ENCODE measurements at places on chromosomes 4 and X.

DNA sequence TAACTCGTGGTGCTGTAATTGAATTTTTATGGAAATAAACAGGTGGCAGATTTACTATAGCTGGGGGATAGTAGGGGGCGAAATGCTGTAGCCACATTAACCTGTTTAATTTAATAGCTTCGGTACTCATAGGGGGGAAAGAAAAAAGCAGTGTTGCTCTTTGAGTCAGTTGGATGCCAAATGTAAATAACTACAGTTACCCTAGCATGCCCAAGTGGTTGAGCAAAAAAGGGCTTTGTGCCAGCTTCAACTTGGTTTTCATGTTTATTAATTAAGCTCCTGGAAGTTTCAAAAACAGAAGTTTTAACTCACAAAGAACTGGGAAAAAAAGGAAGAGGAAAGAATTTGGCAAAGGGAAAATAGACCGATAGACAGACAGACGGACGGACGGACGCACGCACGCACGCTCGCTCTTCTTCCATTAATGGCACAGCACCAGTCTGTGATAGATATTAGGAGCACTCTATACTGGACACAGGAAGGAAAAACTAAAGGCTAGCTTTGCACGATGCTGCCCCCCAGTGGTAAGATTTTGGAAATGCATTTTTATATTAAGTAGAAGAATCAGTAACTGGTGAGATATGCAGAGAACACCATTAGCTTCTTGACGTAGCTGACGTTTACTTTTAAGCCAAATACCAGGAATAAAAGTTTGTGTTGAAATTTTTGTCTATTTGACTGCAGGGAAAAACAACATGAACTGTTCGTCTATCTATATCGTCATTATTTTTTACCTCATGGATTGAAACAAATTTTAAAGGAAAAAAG, 151.8 kb downstream of the SLC7A11 start:
- peak; percentile 77 for DNase-seq

- no peak for DNase-seq
Measured at GRCh38 chrX:110915111-110915510, 119.5 kb upstream of the CHRDL1 start.

DNA sequence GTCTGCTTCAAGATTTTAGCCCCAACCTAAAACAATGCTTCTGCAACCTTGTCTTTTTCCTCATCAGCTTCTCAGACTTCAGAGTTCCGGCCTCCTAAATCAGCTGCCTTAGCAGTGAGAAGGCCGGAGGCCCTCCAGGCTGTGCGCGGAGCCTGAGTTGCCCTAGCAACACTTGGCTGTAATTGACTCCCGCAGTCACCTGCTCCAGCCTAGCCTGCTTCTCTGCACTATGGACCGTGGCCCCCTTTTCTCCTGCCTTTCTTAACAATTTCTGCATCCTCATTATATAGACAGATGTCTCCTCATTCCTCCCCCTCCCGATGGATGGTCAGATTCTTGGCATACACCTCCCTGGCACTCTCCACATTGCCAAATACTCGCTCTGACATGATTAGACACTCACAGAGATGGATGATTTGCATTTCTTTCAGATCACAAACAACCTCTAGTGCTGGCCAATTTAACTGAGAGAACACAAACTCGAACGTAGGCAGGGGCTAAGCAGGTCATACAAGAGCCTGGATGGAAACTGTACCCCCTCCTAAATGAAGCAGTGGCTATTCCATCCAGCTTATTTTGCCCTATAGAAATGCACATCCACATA, 9.5 kb upstream of the HUWE1 start:
- no peak for DNase-seq

GRCh38 chr4:163493643-163494359, 689 bp upstream of the TMA16 start:
- no peak for DNase-seq

GRCh38 chr4:22416403-22416802, 99.5 kb downstream of the ADGRA3 start:
- DNase-seq, result no peak

DNA sequence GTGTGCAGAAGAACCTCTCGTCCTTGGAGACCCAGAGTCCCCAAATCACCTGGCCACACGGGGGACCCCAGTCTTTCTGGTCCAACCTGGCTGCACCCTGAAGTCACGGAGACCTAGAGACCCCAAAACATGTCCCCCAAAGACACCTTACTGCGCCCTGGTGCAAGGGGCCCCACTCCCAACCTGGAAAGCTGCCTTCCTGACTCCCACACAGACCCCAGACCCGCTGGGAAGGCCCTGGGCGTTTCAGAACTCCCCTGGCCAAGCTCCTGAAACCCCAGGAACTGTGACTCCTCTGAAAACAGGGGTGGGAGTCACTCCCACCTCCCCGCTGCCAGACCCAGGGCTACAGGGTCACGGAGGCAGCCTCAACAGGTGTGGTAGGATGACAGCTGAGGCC, 12.7 kb upstream of the SHOX start:
- no peak for DNase-seq

- DNase-seq, result peak; percentile 17
Measured at GRCh38 chr4:14168919-14169318, 541.4 kb upstream of the BOD1L1 start.

DNA sequence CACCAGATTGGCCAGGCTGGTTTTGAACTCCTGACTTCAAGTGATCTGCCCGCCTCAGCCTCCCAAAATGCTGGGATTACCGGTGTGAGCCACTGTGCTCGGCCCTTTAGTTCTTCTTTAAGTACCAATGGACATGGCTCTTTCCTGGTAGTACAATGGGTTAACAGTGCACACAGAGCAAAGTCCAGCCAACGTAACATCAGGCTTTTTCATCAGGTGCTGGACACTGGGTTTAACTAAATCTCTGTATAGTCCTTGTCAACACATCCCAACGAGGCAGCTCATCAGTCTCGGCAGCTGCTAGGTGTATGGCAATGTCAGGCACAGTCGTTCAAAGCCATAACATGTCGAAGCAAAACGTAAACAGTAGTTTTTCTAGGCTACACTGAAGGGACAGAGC, 93.8 kb downstream of the HDAC8 start:
- no peak for DNase-seq

GRCh38 chrX:120365968-120366367, 4.1 kb downstream of the ATP1B4 start:
- no peak for DNase-seq

- no peak for DNase-seq
Measured at GRCh38 chrX:56382278-56382677, 150.1 kb downstream of the KLF8 start.

GRCh38 chr4:139896091-139896604, 230.5 kb downstream of the MGST2 start:
- no peak for DNase-seq

- no peak for DNase-seq
Measured at GRCh38 chrX:129678614-129679195, 23.9 kb upstream of the APLN start.

DNA sequence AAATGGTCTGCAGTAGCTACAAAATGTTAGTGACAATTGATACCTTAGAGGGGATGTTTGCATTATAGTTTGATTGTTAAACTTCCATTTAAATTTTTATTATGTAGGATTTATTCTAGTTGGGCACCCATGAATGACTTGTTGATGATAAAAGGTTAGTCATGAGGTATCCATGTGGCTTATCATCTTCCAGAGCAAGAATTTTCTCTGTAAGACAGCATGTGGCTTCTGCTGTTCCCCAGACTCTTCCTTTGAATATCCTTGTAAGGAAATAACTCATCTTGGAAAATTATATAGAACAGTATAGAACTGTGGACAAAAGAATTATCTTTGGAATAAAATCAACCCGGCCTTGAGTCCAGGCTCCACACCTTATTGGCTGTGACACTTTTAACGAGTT, 40.1 kb upstream of the KLHL8 start:
- no peak for DNase-seq

GRCh38 chrX:115226929-115227328, 7.0 kb downstream of the LRCH2 start:
- DNase-seq, result peak; percentile 28

DNA sequence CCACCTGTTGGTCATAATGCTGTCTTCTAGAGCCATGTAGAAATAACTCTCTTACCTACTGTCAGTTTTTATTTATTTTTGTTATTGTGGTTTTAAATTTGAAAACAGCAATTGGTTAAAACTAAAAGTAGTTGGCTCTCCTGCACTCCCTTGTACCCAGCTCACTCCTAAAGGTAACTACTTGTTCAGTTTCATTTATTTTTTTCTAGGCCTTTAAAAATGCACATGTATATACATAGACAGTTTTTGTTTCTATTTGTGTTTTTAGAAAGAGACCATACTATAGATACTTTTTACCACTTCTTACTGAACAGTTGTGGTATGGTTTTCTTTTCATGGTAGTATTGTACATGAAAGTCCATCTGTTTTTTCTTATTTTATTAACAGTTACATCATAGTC, 16.8 kb downstream of the SMAD1 start:
- no peak for DNase-seq

DNA sequence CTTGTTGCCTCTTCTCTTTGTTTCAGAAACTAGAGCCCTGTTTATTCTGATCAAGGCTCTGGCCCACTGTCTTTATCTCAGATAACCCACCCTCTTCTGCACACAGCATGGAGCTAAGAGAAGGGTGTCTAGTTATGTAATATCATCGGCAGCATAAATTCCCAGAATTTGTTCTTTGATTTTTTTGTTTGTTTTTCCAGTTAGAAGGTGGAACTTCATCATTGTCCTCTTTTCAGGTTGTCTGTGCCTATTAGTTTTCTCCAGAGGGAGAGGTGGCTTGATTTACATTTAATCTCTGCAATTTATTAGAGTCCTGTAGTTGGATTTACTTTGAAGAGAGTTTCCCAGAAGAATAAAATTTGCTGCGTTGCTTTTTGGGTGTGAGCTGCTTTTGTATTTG, 15.2 kb upstream of the F11 start:
- no peak for DNase-seq

GRCh38 chr4:86521373-86521969, 72.6 kb upstream of the PTPN13 start:
- no peak for DNase-seq

DNA sequence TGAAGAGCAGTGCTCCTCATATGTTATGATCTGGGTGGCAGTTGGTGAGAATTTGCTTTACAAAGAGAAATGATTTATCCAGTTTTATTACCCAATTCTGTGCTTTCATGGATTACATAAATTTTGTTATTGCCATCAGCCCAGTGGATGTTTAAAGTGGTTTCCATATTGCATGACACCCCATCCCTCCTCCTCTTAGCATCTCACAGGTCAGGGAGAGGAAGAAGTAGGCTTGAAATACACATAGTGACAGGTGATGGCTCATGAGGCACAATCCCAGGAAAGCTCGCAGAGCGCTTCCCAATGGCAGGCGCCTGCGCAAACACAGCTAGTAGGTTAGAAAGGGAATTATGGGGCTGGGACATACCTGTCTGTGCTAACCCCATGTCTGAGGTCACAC, 47.7 kb upstream of the GATB start:
- no peak for DNase-seq

DNA sequence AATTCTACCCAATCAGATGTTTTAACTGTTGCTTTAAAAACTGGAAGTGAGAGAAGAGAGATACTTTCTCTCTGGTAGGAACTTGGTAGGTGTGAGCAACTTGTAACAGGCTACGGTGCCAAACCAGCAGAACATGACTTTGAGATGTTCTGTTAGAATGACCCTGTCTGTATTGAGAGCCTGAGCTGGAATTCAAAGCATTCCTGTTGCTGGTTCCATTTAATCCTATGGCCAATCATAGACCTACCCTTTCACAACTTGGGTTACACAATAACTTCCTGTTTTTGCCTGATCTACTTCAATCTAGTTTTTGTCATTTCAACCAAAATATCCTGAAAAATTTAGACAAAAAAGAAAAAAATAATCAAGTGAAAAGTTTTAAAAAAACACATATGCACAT, 1.7 kb upstream of the PRRG1 start:
- no peak for DNase-seq

DNA sequence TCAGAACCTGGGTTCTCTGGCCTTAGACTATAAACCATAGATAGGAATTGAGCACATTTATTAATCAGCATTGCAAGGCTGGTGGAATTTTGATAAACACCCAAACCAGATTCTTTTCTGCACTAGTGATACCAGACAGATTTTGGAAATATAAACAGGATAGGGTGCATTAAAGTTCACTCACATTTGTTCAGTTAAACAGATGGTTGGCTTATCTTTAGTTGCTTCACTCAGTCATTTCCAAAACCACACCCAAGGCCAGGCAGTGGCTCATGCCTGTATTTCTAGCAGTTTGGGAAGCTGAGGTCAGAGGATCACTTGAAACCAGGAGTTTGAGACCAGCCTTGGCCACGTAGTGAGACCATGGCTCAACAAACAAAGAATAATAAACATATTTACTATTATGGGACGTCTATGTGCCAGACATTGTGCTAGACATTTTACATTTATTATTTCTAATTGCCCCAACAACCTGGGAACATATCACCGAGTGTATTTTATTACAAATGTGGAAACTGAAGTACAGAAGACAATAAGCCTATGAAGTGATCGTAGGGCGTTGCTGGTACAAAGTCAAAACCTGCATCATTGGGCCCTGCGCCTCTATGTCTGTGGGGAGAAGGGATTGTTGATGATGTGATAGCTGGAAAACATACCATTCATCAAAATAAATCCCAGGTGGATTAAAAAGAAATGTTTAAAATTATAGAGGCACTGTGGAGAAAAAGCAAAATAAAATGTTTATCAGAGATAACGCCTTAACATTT, 15.0 kb downstream of the ADD1 start:
- DNase-seq, result no peak

GRCh38 chrX:68931345-68931744, 102.5 kb downstream of the EFNB1 start:
- DNase-seq, result no peak

GRCh38 chr4:26192899-26193869, 127.6 kb upstream of the RBPJ start:
- DNase-seq, result no peak

DNA sequence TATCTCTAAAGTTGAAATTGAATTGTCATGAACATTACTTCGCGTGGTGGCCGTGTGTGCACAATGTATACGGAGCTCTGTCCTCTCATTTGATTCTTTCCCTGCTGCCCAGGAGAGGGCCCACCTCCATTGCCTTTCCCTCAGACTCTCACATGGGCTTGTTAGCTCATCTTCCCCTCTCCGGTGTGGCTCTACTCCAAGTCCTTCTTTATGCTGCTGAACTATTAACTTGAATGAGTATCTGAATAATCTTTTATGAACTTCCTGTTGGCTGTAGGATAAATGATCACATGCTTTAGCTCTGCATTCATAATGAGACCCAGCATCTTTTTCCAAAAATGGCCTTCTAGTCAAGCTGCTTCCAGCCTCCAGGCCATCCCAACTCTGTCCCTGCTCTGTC, 68.8 kb upstream of the CLNK start:
- no peak for DNase-seq

- DNase-seq, result no peak
Measured at GRCh38 chrX:44253575-44253942, 89.9 kb downstream of the EFHC2 start.

- DNase-seq, result no peak
Measured at GRCh38 chr4:3212391-3213105, 36.4 kb upstream of the MSANTD1 start.

- no peak for DNase-seq
Measured at GRCh38 chrX:153814591-153815315, 15.6 kb downstream of the PDZD4 start.

DNA sequence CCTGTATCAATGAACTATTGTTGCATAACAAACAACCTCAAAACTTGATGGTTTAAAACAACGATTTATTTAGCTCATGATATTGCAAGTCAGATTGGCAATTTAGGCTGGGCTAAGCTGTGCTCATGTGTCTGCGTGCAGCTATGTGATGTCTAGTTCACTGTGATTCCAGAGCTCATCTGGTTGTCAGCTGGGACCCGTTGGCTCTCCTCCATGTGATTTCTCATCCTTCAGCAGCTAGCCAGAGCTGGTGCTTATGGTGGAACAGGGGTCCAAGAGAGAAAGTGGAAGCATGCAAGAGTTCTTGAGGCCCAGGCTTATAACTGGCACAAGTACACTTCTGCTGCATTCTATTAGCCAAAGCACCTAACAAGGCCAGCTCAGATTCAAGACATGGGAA, 28.8 kb upstream of the TRPC3 start:
- DNase-seq, result no peak

Data from NCI-H748 treated with DMSO at 0.1 percent for 48 hours (cell line).